ENCODE measurements at places on chromosomes 13 and 19.

DNA sequence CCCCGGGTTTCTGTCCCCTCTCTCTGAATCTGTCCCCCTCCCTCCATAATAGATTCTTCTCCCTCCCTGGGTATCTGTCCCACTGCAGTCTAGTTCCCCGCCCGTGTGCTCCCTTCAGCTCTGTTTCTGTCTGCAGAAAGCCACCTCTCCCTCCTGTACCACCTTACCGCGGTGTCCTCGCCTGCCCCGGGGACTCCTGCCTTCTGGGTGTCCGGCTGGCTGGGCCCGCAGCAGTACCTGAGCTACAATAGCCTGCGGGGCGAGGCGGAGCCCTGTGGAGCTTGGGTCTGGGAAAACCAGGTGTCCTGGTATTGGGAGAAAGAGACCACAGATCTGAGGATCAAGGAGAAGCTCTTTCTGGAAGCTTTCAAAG is 1.3 kb downstream of the FCGRT start:
- DNase-seq, result no peak

DNA sequence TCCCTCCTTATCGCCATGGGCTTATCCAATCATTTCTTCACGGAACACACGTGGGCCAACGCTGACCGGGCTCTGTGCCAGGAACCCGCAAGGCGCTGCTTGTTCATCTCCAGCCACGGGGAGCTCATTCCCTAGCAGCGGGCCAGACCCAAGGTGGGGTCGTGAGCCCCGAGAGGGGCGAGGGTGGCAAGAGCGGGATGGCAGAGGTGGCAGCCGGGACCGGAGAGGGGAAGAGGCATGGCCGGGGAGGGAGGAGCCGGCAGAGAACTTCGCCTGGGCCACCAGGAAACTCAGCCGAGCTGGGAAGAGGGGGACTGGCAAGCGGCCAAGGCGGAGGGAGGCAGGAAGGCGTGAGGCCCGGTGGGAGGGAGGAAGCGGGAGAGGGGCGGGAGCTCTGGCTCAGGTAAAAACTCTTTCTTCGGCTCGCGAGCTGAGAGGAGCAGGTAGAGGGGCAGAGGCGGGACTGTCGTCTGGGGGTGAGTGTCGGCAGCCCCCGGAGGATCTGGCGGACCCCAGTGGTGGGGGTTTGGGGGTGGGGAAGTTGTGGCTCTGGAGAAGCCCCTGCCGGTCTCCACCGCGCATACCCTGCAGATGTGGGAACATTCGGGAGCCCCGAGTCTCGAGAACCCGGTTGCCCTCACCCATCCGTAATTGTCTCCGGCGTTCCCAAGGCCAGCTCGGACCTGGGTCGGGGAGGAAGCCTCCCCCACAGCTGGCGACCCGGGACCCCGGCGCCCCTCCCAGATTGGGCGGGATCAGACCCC is at the start of gene B3GNT3:
Gene B3GNT3 (plus strand): TSS at position 408 of the 764 bp plus-strand sequence. CDS start 12,670 bp downstream, outside the sequence.
- DNase-seq, result peak; percentile 62

DNA sequence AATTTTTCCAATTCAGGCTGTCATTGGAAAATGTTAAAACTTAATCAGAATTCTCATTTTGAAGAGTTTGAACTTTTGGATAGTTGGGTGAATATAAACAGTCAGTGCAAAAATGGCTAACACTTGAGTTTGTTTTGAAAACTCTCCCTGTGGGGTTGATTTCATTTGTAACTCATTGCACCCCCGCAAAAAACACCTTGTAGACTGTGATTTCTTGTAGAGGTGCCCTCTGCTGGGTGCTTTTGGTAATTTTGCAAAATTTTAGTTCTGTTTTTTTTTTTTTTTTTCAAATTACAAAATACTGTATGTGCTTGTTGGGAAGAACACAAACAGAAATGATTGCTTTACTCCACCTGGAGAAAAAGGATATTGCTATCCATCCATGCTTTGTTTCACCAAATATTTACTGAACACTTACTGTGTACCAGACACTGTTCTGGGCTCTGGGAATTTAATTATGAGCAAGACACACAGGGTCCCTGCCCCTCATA is 28.2 kb upstream of the GPI start:
- no peak for DNase-seq

DNA sequence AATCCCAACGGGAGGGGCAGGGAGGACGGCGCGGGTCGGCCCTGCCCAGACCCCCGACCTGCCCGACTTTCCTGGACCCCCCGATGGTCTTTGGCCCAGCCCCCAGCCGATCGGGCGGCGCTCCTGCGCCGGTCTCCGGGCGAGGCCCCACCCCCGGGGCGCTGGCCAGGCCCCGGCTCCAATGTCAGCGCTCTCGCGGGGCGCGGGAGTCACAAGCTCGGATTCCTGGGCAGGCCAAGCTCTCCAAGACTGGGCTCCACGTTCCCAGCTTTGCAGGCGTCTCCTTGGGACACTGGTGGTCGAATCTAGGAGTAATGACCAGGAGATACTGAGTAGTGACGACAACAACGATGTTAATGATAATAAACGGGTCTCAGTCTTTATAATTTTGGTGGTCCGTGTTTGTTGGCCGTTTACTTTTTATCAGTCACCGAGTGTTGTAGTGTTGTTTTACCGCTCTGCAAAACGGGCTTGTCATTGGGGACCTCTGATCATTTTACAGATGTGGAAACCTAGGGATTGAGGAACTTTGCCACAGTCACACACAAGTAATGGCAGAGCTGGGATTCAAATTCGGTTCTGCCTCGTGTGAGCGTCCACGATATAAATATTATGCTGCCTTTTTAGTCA is 545 bp downstream of the RAD23A start:
- peak; percentile 85 for DNase-seq

- DNase-seq, result no peak
Observed at GRCh38 chr19:37309834-37310575, 60.9 kb upstream of the ZNF527 start.

DNA sequence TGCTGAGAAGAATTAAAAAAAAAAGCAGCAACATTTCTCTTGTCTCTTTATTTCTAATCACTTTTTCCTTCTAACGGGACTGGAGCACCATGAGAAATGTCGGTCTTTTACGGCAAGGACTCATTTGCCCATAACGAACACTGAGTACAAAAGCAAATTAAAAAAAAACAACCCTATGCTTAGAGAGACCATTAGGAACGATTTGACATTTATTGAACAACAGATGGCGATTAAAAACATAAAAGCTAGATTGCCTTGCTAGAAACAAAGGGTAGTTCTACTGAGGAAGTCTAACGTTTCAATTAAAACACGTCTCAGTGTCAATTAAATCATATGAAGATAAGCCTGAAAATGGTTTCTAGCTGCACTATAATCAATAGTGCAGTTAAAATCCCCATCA is 51.1 kb downstream of the OLFM4 start:
- no peak for DNase-seq

- no peak for DNase-seq
Observed at GRCh38 chr13:63208826-63209225, 1793.2 kb upstream of the PCDH20 start.

GRCh38 chr19:3986260-3987041 is 1.2 kb upstream of the EEF2 start:
- DNase-seq, result peak; percentile 78

DNA sequence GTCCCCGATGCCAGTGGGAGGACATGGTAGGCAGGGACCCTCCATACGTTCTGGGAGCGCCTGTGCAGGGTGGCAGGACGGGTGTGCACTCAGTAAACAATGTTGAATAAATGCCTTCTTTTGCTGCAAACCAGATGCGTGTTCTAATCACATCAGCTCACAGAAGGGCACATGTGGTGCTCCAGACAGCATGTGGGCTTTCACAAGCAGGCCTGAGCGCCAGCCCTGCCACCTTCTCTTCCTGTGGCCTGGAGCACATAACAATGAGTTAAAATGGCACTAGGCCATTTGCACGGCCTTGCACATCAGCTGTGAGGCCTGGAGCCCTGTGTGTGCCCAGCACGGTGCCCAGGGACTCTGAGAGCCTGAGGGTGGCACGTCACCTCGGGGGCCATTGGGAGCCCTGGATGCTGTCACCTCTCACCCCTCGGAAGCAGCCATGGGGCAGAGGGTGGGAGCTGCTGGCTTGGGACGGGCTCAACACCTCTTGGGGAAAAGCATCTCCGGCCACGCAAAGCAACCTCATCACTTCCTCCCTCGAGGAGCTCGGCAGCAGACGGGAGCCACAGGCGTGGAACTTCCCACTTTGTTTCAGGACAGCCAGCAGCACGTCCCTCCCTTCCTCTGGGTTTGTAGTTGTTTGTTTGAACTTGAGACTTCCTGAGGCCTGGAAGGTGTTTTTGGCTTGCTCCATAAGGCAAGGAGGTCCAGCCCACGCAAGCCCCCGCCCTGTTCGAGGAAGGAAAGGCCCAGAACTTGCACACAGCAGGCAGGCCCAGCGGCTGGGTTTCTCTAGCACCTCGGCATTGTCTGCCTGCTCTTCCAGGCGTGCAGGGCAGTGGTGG is 9.8 kb downstream of the MCF2L start:
- DNase-seq, result no peak

- no peak for DNase-seq
Observed at GRCh38 chr13:60645676-60646075, 248.7 kb downstream of the TDRD3 start.
